ENCODE measurements at places on chromosomes 16 and 17.

DNA sequence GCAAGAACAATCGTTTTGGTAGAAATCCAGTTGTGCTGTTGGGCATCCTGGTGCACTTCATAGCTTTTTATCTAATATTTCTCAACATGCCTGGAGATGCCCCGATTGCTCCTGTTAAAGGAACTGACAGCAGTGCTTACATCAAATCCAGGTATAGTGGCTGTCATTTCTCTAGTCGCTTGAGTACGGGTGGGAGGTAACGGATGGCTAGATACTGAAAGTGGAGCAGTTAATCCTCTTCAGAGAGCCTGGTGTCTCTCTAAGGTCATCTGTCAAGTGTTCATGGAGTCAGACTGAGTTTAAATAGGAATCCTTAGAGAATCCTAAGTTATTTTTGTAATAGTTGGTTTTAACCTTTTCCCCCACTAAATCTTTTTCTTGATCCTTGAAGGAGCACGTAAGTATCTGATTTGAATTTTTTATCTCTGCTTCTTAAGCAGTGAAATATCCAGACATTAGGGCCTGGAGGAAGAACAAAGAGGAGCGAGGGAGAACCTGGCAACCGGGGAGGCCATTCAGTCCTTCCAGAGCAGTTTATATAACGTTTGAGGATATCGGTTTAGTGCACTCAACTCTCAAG lies 37.2 kb downstream of the MFSD11 start:
- no peak for DNase-seq

GRCh38 chr17:43846963-43847371 lies at the start of gene CD300LG:
Gene CD300LG, plus strand, starts transcription at chr17:43847176. Its CDS starts 41 bp downstream, at chr17:43847217.
- no peak for DNase-seq

GRCh38 chr17:65078441-65079160 lies 22.1 kb upstream of the GNA13 start:
- DNase-seq = no peak

GRCh38 chr16:396199-396598 lies 800 bp upstream of the NME4 start:
- DNase-seq = no peak
